ENCODE measurements at places on chromosomes 1 and 21.

DNA sequence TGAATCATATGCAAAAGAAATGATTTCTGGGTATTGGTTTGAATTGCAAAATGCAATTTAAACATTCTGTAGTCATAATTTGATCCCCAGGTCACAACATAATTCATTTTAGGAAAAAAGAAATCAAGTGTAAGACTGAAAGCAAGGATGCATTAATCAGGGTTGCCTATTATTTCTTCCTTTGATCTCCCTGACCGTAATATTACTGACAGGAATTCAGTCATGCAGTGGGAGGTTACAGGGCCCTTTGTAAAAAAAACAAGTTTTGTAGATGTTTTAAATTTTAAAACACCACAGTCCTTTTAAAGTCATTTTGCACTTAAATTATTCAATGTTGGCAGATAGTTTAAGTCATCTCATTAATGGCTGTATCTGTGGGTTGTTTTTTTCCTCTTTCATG is 263.0 kb upstream of the NCAM2 start:
- no peak for DNase-seq

GRCh38 chr1:246151796-246152434 is 355.2 kb downstream of the SMYD3 start:
- no peak for DNase-seq

GRCh38 chr1:42689912-42690311 is 7.7 kb downstream of the YBX1 start:
- DNase-seq, result no peak

GRCh38 chr1:196309386-196309785 is 298.9 kb downstream of the KCNT2 start:
- DNase-seq, result no peak

DNA sequence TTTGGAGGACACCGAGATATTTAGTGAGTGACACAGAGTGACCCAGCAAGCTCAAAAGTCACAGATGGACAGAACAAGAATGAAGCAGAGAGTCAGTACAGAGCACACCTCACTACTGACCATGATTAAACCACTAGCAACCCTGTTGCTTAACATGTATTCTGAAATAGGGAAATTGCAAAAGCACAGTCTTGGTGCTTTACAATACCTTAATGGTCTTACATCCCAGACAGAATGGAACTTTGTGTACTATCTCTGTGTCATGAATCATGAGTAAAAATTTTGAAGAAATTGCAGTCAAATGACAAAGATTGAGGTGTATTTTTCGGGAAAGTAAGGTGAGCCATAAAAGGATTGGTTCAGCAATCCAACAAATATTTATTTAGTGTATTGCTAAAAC is 2.7 kb upstream of the SAMSN1 start:
- DNase-seq, result no peak

DNA sequence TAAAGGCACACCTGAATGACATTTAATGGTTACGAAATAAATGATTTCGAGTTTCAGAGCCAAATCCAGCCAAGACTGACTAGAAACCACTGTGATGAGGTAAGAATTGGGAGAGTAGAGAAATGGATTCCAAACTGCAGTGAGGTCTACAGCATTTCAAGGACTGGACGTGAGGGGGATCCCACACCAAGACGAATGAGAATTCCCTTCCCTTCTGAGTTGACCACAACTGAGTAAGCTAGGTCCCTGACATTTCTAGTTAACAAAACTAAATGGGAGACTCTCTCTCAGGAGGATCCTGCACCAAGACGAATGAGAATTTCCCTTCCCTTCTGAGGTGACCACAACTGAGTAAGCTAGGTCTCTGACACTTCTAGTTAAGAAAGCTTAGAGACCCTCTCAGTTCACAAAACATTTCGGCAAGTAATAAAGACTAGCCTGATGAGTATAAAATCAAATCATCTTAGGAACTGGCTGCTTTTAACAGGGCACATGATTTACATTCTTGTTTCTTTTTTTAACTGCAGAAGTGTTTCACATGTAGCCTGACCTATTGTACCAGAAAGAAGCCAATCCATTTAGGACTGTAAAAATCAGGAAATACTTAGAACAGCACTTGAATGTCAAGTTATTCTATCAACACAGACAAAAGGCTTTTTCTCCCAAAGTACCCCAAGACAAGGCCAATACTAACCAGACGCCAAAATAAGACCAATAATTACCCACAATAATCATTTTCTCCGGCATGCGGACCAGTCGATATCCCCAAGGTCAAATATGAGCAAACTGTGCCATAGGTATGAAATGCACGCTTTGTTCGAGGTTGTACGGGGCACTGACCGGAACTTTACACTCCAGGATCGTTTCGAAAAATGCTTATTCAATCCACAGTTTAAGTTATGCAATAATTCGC is 1.4 kb upstream of the SPATA1 start:
- DNase-seq, result no peak

DNA sequence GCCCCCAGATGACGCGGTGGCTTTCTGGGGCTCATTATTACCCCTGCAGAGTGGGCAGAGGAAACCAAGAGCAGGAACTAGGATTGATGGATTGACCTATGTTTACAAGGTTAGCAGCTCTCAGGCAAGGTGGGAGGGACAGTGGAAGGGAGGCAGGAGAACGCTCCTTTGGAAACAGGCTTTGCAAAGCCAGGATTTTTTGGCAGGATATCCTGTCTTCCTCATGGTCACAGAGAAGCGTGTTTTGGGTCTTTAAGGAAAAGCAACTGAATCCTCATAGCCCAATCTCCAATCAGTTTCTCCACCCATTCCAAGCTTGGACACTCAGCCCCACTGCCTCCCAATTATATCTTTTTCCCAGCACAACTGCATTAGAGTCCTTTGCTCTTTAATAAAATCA is 105.6 kb upstream of the SOD1 start:
- DNase-seq, result no peak

DNA sequence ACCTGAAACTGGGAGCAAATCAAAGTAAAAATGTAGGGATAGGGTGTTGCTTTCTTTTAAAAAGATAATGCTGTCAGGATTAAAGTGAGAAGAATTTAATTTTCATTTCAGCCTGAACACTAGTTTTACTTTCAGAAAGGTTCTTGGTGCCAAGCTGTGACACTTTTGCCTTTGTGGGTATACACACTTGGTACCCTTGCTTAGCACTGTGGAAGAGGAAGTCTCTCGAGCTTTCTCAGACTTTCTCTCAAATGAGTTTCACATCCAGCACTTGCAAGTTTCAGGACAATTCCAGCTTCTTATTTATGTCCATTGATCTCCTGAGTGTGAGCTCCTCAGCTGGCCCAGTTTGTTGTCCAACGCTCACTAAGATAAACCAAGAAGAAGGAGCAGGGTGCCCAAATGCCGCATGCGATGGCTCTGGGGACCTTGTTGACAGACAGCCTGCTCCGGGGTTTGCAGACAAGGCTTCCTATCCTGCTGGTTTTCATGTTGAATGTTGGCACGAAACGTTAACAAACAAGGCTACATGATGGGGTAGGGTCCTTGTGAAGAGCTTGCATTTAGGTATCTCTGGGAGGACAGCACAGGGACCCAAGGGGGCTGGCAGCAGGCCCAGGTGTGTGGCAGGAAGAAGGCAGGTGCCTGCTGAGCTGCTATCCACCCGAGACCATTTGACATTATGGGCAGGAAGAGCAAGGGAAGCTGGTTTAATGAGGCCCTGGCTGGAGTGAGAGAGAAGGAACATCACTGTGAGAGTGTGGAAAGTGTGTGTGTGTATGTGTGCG is 79.7 kb downstream of the POFUT2 start:
- no peak for DNase-seq

DNA sequence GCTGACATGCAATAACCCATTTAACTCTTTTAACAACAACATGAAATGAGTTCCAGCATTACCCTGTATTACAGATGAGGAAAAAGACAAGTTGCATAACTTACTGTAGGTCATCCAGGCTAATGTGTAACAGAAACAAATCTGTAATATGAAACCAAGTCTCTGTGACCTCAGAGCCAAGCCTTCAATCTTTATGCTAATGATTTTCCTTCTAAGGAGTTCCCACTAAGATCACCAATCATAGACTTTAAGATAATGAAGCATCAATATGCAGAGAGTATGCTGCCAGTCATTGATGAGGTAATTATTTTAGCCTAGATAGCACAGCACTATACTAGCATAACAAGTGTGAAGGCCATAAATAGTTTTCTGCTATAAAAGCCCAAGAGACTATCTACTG is 35.6 kb upstream of the RNPC3 start:
- DNase-seq, result no peak

DNA sequence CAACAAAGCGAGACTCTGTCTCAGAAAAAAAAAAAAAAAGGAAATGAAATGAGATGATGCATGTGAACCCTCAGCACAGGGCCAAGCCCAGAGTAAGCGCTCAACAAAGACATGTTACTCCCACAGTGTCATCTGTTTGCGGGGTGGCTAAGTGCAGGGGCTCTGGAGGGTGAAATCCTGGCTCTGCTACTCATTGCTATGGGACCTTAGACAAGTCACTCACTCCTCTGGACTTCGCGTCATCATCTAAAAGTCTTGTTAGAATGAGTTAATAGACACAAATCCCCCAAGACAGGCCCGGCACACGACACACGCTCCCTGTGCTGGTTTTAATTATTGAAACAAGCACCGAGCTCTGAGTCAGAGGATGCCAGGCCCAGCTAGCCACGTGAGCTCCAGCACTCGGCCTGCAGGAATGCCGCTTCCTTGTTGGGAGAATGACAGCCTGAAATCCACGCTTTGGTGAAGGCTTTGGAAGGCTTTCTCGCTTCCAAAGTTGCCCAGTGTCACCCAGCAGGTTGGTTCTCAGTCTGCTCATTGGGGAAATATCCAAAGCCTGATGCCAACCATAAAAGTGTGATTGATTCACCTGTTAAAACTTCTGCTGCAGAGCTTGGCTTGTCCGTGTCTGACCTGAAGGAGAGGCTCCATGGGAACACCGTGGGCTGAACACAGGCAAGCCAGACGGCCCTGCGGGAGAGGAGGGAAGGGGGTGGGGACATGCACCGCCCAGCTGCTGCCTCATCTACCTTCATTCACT is 36.7 kb upstream of the TARDBP start:
- no peak for DNase-seq

DNA sequence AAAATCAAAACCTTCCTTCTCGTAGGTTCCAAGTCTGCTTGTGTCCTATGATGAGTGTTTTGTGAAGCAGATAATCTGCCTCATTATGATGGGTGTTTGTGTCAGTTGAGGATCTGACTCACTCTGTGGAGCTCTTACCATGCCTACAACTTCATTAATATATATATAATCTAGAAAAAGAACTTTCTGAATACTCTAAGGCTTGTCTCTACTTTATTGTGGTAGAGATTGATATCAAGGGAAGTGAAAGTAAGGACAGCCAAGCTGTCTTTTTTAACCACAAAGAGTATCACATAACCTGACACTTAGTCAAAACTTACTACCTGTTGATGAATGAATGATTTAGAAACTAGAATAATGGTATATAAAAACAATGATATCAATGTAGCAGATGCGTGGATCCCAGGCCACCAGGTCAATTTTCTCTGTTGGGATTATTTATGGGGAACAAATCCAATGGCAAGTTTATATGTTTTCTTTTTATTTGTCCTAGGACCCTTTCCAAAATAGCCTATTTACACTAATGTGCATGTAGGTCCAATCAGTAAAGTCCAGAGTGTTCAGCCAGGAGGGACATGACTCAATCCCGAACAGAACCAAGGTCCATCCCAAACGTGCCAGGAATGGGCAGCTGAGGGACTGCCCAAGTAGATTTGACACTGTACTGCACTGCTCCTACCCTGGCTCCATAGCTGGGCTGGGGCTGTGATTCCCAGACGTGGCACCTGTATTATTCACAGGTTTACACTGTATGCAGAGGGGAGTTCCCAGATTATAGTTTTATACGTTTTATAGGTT is 182.3 kb upstream of the GREM2 start:
- DNase-seq, result no peak

- no peak for DNase-seq
These were observed 595 bp downstream of the IL10RB start for GRCh38 chr21:33266789-33267135.

DNA sequence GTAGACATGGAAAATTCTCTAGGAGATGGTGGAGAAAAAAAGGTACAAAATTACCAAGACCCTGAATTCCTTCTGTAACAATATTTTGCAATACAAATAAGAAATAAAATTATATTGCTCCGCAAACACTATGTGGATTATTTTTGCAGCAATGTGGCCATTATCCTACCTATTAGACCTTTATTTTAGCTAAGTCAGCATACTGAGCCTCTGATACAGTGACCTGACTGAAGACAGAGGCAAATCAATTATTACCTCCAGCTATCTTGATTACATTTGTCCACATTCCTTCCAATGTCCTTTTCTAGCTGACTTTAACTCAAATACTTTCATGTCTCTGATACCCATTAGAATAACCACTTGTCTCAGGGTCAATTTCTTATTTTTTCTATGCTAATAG is 610.9 kb downstream of the LRRIQ3 start:
- no peak for DNase-seq

GRCh38 chr1:223776075-223776814 is 63.9 kb downstream of the CAPN2 start:
- peak; percentile 10 for DNase-seq

DNA sequence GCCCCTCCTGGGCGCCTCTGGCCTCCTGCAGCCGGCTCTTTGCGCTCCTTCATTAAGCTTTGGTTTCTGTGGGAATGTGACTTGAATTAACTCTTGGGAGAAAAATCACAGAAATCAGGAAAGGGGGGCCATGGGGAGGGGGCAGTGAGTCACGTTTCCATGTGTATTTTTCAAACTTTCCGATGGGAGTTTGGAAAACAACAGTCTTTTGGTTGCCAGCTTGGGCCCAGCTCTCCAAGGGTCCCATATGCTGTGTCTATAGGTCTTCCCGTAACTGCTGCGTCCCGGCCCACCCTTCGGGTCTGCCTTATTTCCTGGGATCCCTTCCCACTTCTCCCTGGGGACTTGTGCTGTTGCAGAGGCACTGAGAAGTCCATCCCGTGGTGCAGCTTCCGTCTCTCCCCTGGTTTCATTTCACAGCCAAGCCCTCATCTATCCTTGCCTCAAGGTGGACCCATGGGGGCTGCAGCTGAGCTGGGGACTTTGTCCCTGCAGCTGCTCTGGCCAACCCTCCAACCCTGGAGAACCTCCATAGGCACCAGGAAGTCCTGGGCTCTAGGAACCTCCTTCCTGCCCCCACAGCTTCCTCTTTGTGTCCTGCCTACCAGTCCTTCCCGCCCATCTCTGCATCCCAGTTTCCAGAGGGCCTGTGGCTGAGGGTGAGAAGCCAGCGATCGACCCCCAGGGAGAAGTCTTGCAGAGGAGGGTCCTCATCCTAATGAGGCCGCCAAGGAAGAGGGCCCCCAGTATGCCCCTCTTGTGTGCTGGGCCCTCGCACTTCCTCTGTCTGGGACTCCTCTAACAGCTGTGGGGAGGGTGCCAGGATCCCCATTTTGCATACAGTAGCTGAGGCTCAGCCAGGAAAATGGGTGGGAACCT is 11.6 kb upstream of the LMNA start:
- no peak for DNase-seq

DNA sequence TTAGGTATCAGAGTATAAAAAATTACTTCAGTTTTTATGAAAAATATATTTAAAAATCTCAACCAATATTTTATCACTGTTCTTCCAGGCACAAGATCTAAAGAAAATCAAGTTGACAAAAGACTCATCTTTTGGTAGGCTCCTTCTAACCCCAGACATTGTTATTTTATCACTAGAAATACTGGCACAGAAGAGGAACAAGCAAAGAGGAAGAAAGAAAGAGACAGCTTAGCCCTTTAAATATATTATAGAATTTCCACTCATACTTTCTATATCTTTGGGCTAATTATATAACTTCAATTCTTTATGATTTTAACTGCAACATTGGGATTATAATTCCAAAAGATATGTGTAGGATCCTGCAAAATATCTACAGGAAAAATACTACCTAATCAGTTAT is 32.4 kb downstream of the SPTA1 start:
- DNase-seq, result no peak

All from stimulated activated CD8-positive, alpha-beta memory T cell treated with anti-CD3 and anti-CD28 coated beads, Interleukin-4, amount 100 ng/mL, for 1 hour (primary cell).